ENCODE measurements at places on chromosomes 7 and 10. TPM values are rescaled to one million over a fixed set of nuclear protein-coding genes. Genes with fewer than 3 reads are reported as not detected.

PNLIPRP1 gene
- total RNA-seq: not detected

DNA sequence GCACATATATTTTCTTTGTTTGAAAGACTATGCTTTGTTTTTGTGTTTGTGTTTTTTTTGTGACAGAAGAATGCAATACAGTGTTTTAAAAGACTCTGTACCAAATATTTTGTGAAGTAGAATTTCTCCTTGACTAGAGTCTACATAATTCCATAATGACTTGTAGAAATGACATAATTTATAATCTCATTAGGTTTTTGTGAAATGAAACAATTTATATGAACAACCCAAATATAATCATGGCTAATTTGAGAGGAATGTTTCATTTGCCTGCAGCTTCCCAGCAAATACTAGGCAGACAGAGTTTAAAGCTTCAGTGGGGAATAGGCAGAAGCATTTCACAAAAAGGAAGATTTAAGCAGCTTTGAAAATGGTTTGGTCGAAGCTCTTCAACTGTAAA is 215.6 kb upstream of the LRRN3 start:
- DNase-seq: no peak

DNA sequence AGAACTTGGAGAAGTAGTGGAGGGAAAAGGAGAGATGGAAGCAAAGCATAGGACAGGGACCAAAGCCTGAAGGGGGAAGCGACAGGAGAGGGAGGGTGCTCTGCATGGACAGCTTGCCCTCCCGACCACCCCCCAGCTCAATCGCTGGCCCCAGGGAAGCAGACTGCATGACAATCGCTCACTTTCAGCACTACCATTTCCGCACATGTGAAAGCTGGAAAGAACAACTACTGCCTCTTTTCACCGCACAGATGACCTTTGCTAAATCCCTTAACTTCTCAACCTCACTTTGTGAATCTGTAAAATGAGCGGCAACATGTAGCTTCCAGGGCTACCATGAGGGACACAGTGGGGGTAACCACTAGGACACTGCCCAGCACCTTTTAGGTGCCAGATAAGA is 17.1 kb downstream of the VOPP1 start:
- no peak for DNase-seq

GRCh38 chr10:2703953-2704352 is 363.4 kb upstream of the PFKP start:
- no peak for DNase-seq

BLNK gene
- total RNA-seq: not detected

GRCh38 chr7:143345428-143345900 is 17.0 kb downstream of the FAM131B start:
- peak; percentile 44 for DNase-seq

All from fibroblast of villous mesenchyme (primary cell).